ENCODE measurements at places on chromosomes 1 and 21.

GRCh38 chr1:45953934-45954847 is 150.8 kb downstream of the MAST2 start:
- DNase-seq, result peak; percentile 69

DNA sequence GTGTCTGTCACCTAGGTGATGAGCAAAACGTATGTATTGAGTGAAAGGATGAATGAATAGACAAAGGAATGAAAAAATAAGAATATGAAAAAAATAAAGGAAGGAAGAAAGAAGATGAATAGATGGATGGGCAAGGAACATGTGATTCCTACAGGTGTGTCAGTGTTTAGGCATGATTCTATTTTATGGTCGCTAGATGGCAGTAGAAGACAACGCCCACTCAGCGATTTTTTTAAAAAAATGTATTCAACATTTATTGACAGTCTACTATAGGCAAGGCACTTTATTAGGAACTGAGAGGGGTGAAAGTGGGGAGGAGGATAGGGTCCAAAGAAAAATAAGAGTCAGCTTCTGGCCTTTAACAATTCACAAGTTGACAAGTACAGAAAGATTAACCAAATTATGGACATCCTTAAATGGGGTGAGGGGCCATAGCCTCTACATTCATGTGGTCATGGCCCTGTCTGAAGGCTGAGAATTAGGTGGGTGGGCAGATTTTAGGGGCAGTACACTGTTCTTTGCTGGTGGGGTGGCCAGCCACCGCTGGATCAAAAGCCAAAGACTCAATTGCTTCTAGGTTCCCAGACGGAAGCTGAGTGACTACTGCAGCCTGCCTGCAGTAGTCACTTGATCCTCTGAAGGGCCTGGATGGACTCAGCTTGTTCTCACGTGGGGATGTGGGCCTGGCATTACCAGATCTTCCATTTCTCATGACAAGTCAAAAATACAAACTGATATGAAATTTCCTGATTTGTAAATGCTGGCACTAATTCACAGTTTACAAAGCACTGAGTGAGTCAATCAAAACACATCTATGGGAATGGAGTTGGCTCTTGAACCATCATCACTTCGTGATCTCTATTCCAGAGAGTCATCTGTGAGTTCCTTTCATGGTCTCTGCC is 83.9 kb downstream of the FASLG start:
- peak; percentile 34 for DNase-seq

GRCh38 chr1:59986516-59987310 is 60.1 kb upstream of the CYP2J2 start:
- peak; percentile 31 for DNase-seq

DNA sequence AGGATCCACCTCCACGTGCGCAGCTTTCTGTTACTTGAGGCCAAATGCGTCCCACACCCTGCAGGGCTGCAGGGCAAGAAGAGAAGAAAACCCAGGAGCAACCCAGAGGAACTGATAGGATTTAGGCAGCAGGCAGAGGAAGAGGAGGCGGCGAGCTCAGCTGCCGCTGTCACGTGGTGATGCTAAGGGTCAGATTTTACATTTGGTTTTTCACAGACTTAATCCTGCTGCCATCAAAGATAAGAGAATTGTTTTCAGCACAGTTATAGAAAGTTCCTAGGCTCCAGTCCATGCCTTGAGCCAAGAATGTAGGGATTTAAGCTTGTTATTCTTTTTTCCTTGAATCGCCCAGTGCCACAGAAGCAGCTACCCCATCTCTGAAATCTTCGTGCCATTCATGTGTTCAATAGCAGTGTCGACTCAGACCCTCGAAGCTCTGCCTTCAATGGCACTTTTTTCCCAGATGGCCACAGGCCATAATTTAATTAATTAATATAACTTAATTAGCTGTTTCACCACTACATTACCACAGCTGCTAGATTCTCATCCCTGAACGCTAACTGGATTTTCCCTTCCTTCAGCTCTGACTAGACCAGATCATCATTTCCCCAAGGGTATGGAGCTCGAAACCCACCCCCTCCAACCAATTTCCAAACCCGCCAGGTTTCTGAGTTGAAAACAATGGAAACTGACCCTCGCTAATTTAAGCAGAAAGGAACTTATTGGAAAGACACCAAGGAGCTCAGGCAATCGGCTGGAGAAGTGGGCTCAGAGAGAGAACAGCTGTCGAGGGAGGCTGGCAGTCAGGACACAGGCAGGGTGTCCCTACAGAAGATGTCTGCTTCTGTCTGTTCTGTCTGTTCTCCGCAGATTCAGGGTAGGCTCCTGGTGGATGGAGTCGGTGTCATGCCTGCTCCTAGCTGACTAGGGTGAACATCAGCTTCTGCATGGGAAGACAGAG is 36.2 kb downstream of the LDLRAP1 start:
- no peak for DNase-seq

- DNase-seq, result no peak
Observed at GRCh38 chr1:39450956-39451606, 40.4 kb upstream of the BMP8A start.

DNA sequence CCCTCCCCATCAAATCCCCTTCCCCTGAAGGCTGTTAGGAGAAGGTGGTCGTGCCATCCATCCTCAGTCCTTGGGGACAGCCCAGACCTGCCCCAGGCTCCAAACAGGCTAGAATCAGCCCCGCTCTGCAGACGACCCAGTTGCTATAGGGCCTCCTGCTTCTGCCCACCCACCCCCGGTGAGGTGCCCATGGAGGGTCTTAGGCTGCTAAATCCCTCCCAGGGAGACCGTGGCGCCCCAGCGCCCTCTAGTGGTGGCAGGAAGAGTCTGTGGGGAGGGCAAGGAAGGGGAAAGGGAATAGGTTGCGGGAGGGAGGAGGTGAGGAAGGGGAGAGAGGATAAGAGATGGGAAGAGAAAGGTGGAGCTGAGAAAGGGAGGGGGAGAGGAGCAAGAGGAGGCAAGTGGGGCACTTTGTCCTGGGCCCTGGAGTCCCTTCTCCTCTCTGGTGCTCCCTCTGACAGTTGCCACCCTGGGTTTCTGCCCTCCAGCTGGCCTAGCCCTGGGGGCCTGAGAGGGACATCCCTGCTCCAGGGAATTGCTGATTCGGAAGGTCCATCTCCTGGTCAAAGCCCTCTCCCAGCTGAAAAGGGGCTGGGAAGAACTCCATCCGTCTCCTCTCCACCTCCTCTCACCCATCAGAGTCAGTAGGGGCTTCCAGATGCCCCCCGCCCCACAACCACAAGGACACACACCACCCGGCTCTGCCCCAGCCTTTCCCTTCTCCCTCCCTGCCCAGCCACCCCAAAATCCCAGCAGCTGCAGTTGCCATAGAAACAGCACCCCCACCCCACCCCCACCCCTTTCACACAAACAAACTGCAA is 55.4 kb downstream of the CAMK2N1 start:
- DNase-seq, result peak; percentile 87

DNA sequence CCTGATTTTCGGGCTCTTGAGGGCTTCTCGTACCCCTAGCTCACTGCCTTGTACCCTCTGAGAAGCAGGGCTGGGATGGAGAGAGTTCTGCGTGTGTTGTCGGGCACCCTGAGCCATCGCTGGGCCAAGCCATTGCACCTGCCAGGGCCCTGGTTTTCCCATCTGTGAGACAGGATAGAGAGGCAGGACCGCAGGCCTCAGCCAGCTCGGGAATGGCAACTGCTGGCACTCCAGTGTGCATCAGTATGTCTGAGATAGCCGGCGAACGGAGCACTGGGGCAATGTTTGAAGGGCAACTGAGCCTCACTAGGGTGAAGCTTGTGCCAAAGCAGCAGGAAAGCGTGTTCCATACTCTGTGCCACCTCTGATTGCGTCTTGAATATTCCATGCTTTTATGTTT is 66.9 kb downstream of the TENT5C start:
- no peak for DNase-seq

DNA sequence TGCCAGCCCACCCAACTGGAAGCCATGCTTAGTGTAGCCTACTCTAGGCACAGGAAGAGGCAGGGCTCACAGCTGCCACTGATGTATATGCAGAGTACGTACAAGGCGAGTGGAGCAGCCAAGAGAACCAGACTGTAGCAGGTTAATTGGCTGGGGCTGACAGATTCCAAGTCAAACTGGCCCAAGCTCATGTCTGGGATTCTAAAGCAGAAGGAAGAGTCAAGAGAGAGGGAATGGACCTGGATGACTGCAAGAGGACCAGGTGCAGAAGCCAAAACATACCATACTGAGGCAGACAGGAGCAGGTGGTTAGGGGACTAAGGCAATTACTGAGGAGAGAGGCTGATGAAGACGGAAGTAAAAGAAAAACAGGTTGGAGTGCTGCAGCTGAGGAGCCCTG is 51.3 kb upstream of the LRRN2 start:
- no peak for DNase-seq

- DNase-seq, result no peak
Observed at GRCh38 chr1:203631946-203632345, 5.3 kb downstream of the ATP2B4 start.
